ENCODE measurements at places on chromosomes 7 and 10. TPM values are rescaled to one million over a fixed set of nuclear protein-coding genes. Genes with fewer than 3 reads are reported as not detected.
A peak's percentile ranks its signal among the peaks of the same experiment; 100 is the strongest.

GRCh38 chr7:240887-241421, 48.6 kb downstream of the FAM20C start:
- no peaks in the 10 kb centered on the region for H3K27me3 ChIP-seq
- no peak overlapping the region for H3K4me3 ChIP-seq
- peak; percentile 51 for DNase-seq
- H3K4me1 ChIP-seq = peaks cover 22% of the 10 kb centered on the region
- peak overlapping the region; percentile 25 for H3K27ac ChIP-seq

- peaks cover 9% of the 10 kb centered on the region for H3K4me1 ChIP-seq
- no peak for DNase-seq
- H3K27ac ChIP-seq = no peak overlapping the region
- H3K27me3 ChIP-seq = peaks cover 33% of the 10 kb centered on the region
- no peak overlapping the region for H3K4me3 ChIP-seq
- no peaks in the 10 kb centered on the region for H3K36me3 ChIP-seq
Measured at GRCh38 chr10:11014671-11015445, 2.8 kb upstream of the CELF2 start.

- H3K27me3 ChIP-seq = no peaks in the 10 kb centered on the region
- no peak overlapping the region for H3K27ac ChIP-seq
- no peaks in the 10 kb centered on the region for H3K4me1 ChIP-seq
- no peaks in the 10 kb centered on the region for H3K36me3 ChIP-seq
- no peak overlapping the region for H3K4me3 ChIP-seq
Measured at GRCh38 chr10:125578658-125579315, 104.2 kb downstream of the TEX36 start.

DNA sequence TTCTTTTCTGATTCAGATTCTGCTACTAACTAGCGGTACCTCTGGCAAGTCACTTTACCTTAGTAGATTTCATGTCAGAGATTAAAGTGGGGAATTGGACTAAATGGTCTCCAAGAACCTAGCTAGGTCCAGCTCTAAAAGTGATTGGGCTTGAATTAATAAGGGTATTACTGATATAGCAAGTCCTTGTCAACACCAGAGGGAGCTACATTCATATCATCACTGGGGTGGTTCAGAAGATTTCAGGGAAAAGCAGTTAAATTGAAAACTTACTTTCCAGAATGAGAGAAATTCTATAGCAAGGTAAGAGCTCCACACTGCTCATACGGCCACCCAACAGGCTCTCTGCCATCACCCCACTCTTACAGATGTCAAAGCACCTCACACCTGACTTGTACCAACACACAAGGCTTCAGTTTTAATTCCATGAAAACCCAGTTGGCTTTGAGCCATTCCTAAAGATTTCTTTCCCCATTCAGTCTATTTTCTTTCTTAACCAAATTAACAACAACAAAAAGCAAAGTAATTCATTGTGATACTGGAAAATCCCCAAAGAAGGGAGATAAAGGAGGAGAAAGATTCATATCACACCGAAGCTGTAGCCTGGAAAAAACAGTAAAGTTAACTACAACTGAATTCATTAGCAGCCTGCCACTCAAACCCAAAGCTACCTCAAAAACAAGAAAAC, 38.0 kb upstream of the SPOCK2 start:
- peaks cover 8% of the 10 kb centered on the region for H3K36me3 ChIP-seq
- H3K27me3 ChIP-seq = no peaks in the 10 kb centered on the region
- H3K4me3 ChIP-seq = no peak overlapping the region
- no peak for DNase-seq

DNA sequence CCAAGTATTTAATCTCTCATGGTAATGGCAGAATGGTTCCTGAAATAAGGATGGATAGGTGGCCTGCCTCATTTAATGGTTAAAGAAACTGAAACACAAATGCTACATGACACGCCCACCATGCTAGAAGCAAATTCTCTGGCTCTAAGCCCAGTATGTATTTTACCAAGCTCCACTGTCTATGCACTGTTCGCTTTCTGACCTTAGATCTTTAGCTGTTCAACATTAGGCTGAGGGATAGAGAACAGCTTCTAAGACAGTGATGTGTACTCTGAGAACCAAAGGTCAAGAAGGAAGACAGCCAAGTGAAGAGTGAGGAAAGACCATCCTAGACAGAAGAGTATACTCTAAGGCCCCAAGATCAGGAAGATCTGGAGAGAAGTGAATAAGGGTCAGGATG, 26.6 kb downstream of the FAM3C start:
- H3K4me3 ChIP-seq = no peak overlapping the region
- DNase-seq = peak; percentile 63

- H3K4me3 ChIP-seq = no peak overlapping the region
- no peak for DNase-seq
- H3K36me3 ChIP-seq = peaks cover 85% of the 10 kb centered on the region
- H3K27me3 ChIP-seq = no peaks in the 10 kb centered on the region
Measured at GRCh38 chr10:42543840-42544372, 94.5 kb downstream of the ZNF33B start.

DNA sequence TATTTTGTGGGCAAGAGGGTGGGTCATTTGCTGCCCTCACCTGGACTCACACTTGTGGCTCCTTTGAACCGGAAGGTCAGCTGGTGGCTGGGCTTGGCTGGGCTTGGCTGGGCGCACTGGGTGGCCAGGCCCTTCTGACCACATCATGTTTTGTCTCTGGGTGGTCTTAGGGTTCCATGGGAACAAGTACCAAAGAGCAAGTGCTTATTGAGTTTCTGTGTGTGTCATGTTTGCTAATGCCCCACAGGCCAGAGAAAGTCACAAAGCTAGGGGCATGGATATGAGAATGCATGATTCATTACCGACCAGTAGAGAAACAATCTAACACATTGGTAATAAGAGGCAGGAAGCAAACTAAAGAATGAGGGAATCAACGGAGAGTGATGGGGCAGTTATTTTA, 33.6 kb upstream of the NRP1 start:
- H3K36me3 ChIP-seq = no peaks in the 10 kb centered on the region
- H3K27ac ChIP-seq = no peak overlapping the region

DNA sequence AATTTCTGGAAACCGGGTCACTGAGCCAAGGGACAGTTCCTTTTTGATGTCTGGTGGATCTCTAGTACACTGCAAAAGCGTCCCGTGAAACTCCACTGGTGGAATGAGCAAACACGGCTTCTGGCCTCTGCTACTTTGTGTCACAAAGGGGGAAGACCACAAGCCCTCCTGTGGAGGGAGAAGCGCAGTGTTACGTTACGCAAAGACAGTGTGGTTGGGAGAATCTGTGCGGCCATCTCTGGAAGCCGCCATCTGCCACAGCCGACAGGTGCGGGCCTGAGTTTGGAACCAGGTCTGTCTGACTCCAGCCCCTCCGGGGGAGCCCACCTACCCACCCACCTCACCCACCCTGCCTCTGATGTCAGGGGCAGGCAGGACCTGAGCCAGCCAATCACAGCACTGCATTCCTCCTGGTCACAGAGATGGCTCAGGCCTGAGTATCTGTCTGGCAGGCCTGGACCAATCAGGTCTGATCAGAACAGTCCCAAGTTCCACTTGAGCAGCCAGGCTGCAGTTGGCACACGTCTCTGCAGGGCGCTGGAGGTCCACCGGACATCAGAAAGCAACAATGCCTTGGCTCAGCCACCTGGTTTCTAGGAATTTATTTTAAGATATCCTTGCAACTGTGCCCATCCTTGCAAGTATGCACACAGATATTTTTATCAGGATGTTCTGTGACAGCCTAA, 3.0 kb upstream of the CYP2W1 start:
- H3K36me3 ChIP-seq = no peaks in the 10 kb centered on the region
- no peak overlapping the region for H3K4me3 ChIP-seq
- no peak overlapping the region for H3K27ac ChIP-seq
- H3K4me1 ChIP-seq = peaks cover 38% of the 10 kb centered on the region

GRCh38 chr10:11906714-11907113, 83.6 kb downstream of the PROSER2 start:
- H3K27ac ChIP-seq = no peak overlapping the region
- peaks cover under 1% of the 10 kb centered on the region for H3K4me1 ChIP-seq
- DNase-seq = no peak
- no peaks in the 10 kb centered on the region for H3K27me3 ChIP-seq
- no peaks in the 10 kb centered on the region for H3K36me3 ChIP-seq
- H3K4me3 ChIP-seq = no peak overlapping the region

DNA sequence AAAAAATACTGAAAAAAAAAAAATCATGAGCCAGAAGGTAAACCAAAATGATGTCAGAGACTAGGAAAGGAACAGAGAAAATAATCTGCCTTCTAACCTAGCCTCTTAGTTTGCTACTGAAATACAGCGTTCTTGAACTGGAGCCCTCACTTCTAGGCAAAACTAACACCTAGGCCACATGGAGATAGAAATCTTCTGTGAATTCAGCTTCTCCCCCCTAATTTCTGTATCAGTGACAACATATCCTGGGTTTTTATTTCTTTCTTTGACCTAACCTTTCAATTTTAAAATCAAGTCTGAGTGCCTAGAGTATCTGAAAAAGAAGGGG, 100.1 kb upstream of the GLCCI1 start:
- no peaks in the 10 kb centered on the region for H3K27me3 ChIP-seq
- peaks cover 18% of the 10 kb centered on the region for H3K4me1 ChIP-seq
- H3K27ac ChIP-seq = peak overlapping the region; percentile 48

DNA sequence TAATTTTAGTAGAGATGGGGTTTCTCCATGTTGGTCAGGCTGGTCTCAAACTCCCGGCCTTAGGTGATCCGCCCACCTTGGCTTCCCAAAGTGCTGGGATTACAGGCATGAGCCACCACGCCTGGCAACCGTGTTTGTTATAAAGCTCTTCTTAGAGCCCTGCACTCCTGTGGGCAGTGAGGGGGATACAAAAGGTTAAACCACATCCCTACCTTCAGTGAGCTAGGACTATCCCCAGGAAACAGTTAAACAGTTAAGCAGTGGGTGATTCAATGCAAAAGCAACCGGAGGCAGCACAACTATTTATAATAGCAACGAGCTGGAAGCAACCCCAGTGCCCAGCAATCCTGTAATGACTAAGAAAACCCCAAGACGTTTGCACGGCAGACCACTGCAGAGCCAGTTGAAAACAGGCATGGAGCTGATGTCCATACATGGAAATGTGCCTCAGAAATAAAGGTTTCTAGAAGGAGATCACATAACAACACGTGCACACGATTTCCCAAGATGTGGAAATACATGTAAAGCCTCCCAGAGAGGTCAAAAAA, 107.2 kb upstream of the LYZL2 start:
- DNase-seq = peak; percentile 62
- H3K4me1 ChIP-seq = no peaks in the 10 kb centered on the region
- no peaks in the 10 kb centered on the region for H3K36me3 ChIP-seq
- H3K27me3 ChIP-seq = no peaks in the 10 kb centered on the region

DNA sequence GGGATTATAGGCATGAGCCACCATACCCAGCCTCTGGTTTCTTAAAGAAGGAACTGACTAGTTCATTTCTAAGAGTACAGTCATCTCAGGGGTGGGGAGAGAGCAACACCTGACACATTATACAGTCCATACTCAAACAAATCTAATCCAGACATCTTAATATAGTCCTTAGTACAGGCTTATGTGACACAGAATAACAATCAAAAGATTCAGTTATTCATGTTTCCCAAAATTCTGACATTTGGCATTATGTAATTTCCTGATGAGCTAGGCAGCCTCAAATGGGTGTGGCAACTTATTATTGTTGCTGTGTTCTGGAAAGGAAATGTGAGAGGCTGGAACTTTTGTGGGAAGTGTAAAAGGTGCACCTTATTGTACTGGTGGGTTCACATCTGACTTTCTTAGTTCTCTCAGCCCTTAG, 116.3 kb downstream of the WDFY4 start:
- H3K27ac ChIP-seq = no peak overlapping the region
- DNase-seq = no peak
- no peak overlapping the region for H3K4me3 ChIP-seq

DNA sequence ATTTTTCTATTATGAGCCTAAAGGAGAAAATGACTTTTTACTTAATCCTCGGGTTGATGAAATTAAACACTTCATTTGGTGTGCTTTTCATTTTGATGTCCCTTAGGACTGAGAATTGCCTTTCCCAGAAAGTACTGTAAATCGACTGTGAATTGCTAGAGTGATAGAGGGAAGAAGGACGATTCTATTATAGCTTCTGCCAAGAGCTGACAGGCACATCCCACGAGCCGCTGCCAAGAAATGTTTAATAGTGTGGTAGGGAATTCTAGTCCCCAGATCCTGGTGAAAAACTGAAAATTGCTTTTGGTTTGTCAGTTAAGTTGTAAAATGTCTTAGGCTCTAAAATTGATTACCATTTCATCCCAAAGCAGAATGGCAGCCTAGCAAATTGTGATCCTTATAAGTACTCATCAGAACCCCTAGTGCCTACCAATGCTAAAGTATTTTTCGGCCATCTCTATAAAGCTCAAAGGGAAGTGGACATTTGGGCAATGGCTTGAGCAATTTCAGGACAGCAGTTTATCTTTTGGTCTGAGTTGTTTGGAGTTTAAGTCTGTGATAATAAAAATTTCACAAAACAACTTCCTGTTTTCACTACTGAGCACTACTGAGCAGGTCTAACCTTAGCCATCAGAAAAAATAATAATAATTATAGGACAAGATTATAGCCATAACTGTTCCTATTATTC, 44.6 kb upstream of the HYCC1 start:
- H3K27me3 ChIP-seq = no peaks in the 10 kb centered on the region
- DNase-seq = no peak
- H3K36me3 ChIP-seq = no peaks in the 10 kb centered on the region
- no peak overlapping the region for H3K27ac ChIP-seq
- H3K4me1 ChIP-seq = no peaks in the 10 kb centered on the region

DNA sequence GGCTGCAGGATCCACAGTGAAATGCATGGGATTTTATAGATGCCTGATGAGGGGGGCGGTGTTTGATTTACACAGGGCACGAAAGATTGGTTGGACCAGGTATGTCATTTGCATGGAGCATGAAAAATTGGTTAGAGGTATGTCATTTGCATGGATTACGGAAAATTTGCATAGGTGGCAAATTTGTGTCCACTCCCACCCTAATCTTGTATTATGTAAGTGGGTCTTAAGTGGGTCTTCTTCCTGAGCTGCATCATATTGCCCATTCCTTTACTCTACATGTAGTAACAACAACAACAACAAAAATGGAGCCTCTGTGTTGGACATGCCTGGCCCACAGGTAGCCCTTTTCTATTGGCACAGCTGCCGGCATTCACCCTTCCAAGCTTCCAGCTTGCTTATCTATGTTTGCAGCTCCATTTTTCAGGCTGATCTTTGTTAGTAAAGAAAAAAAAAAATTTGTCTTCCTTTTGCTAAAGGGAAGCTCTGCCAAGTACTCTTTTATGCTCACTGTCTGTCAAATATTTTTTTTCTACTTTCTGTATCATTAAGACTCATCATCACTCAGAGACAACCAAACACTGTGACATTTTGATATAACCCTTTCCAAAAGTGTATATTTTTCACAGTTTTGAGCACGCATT, 10.3 kb upstream of the ZNF273 start:
- H3K36me3 ChIP-seq = peaks cover 5% of the 10 kb centered on the region
- H3K27ac ChIP-seq = no peak overlapping the region
- no peak overlapping the region for H3K4me3 ChIP-seq

DNA sequence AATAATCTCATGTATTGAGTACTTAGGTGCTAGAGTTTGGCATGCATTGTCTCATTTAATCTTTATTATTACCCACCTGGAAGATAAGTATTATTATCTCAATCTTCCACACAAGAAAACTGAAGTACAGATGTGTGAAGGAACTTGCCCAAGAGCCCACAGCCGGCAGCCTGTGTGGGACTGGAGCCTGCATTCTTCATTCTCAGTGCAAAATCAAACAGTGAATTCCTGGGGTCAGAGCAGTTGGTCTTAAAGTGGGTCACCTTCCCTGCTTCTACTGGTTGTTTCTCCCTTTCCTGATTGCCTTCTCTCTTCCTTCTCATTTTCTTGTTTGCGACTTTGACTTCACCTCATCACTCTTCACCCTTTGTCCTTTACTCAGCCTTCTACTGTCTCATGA, 144.7 kb upstream of the LYZL1 start:
- H3K4me3 ChIP-seq = no peak overlapping the region
- no peaks in the 10 kb centered on the region for H3K36me3 ChIP-seq
- no peak for DNase-seq
- peaks cover 16% of the 10 kb centered on the region for H3K4me1 ChIP-seq

Gene EIF4EBP2
- 32.4 TPM for polyA plus RNA-seq

Gene PNLIPRP2
- 1.3 TPM for polyA plus RNA-seq

Gene RELN
- polyA plus RNA-seq = 0.58 TPM

Gene ATP6V0A4
- 1.0 TPM for polyA plus RNA-seq
